Upper lobe of left lung (tissue), 6 donors: ENCODE measurements at places on chromosomes 1 and 21.

GRCh38 chr1:201062511-201063091, 39.1 kb upstream of the KIF21B start:
- DNase-seq: no peak

DNA sequence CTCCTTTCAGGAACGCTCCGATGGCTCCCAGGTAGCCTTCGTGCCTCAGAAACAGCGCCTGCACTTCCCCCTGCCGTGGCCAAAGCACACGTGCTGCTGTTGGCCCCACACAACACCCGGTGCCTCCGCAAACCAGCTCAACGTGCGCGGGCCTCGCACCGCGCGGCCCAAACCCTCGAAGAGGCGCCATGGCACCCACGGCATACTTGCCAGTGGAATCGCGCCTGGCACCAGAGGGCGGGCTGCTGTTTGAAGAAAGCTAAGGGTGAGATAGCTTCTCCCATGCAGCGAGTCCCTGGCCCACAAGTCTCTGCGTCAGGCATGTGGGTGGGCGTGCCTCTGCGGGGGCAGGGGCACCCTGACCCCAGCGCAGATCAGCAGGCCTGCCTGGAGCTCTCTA, 7.9 kb downstream of the PANK4 start:
- DNase-seq: no peak

DNA sequence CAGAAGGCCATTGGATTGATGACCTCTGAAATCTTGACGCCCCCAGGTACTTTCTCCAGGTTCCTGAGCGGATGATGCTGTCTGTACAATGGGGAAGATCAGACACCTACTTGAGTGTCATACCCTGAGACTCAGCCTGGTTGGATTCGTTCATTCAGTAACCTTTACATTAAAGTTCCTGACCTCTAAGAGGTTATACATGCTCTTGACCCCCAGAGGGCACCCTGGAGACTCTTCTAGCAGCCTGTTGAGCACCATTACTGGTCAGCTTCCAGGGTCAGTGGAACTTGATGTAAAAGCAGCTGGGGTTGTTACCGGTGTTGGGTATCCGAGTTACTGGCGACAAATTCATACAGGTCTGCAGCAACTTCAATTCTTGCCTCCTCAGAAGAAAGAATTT, 114.3 kb upstream of the ZNF678 start:
- peak; percentile 34 for DNase-seq

- DNase-seq: no peak
Observed at GRCh38 chr1:82177192-82177591, 376.5 kb downstream of the ADGRL2 start.

GRCh38 chr1:208782186-208782585, 538.0 kb upstream of the PLXNA2 start:
- no peak for DNase-seq

DNA sequence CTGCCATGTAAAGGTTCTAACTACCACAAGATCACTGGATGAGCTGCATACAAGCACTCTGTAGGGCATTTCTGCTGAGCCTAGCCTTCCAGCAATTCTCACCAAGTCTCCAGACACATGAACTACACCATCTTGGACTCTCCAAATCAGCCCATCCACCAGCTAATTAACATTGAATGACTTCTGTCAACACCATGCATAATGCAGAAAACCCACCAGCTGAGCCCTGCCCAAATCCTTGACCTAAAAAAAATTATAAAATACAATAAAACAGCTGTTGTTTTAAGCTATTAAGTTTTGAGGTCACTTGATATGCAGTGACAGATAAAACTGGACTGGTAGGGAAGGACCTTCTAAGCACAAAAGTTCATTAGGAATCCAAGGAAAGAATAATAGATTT, 44.3 kb upstream of the ATP1B1 start:
- DNase-seq: no peak

- DNase-seq: peak; percentile 78
Observed at GRCh38 chr1:109133815-109134214, 19.9 kb downstream of the ELAPOR1 start.

DNA sequence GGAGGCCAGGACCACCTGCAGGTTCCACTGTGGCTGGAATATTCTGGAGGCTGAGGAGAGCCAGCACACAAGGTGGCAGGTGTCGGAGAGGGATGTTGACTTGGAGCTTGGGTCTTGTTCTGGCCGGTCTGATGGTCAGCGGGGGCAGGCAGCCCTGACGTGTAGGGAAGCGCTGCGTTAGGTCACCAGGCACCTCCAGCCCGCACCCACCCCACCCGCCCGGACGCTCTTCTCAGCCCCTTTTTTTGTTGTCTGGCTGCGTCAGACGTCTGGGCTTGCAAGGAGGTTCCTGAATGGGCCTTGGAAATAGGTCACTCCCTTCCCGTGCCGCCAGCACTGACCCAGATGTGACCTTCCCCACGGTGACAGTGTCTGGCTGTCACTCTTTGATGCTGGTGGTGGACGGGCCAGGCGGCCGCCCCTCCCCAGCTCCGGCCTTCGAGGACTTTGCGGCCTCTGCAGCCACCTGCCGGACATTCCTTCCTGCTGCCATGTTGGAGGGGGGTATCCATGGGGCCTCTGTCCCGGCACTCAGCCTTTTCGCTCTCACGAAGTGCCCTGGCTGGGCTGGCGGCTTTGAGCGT, 30.1 kb downstream of the SPSB1 start:
- DNase-seq: no peak

- no peak for DNase-seq
Observed at GRCh38 chr1:160542303-160542945, 19.4 kb upstream of the SLAMF6 start.

DNA sequence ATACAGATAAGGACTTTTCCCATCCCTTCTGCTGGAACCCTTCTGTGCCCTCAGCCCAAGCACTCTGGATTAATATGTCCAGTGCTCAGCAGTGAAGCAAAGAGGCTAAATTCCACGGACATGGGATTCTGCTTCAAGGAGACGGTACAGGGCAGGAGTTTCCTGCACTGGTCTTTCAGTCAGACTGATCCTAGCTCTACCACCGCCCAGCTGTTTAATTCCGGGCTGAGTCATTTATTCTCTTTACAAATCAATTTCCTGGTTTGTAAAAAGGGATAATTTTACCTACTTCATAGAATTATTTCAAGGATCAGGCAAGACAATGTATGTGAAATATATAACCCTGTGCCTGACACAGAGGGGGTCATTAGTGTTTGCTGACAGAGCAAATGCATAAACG, 41.6 kb upstream of the NRDC start:
- no peak for DNase-seq

GRCh38 chr1:43243299-43243698, 26.5 kb upstream of the TMEM125 start:
- no peak for DNase-seq

DNA sequence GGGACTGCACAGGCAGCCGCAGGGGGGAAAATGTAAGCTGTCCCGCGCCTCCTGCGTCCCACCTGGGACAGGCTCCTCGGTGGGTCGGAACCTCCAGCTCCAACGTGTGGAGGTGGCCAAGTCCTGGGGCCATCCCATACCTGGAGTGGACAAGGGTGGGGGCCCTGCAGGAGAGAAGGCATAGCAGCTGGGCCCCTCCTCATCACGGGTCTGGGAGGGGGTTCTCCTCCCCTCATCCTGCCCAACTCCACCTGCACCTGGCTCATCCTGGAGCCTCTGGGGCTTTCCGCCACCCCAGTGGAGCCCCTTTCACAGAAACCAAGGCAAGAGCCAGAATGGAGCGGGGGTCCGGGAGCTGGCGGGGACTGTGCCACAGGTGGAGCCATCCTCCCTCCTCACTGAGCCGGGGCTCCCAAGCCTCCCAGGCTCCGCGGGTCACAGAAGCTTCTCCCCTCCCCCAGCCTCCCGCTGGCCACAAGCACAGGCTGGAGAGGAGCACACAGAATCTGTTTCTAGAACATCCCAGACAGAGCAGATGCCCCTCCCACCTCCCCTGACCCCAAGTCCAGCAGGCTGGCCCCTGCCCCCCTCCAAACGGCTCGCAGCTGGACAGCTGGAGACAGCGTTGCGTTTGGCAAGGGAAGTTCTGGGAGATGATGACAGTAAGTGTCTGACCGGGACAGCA, 65.8 kb downstream of the MEGF6 start:
- DNase-seq: no peak

GRCh38 chr1:209839875-209840546, 12.2 kb downstream of the UTP25 start:
- DNase-seq: no peak

DNA sequence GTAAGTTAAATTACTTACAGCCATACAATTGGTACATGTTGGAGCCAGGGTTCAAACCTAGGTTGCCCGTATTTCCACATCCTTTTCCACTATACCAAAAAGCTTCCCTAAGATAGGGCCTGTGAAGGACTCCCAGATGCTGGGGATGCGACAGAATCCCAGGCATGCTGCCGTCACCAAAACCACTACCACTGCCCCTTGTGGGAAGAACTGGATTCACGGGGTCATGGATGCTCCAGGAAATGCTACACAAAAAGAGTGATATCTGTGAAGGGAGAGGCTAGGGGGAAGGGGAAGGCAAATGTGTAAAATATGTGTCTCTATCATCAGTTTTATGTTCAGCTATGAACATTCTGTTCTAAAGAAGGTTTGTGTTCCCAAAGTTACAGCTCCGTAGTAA, 133.9 kb upstream of the IVNS1ABP start:
- no peak for DNase-seq

DNA sequence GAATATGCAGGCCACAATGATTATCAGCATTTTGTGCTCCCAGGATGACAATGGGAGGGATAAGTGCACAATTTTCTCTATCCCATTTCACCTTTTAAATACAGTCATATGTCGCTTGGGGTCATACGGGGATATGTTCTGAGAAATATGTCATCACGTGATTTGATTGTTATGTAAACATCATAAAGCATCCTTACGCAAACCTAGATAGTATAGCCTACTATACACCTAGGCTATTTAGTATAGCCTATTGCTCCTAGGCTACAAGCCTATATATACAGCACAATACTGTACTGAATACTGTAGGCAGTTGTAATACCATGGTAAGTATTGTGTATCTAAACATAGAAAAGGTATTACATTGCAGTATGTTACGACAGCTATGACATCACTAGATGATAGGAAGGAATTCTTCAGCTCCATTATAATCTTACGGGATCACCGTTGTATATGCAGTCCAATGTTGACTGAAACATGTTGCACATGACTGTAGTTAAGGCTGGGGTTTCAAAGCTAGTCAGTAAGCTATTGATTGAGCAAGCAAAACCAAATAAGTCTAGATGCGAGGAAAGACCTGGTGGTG, 18.9 kb downstream of the RUSC1 start:
- DNase-seq: no peak

GRCh38 chr1:207817778-207818751, 66.2 kb downstream of the CD46 start:
- DNase-seq: no peak

GRCh38 chr1:179437171-179437570, 71.4 kb downstream of the AXDND1 start:
- no peak for DNase-seq

GRCh38 chr1:84689514-84690396, 506 bp downstream of the SSX2IP start:
- DNase-seq: peak; percentile 42

- no peak for DNase-seq
Observed at GRCh38 chr1:90726425-90726985, 9.4 kb upstream of the BARHL2 start.

DNA sequence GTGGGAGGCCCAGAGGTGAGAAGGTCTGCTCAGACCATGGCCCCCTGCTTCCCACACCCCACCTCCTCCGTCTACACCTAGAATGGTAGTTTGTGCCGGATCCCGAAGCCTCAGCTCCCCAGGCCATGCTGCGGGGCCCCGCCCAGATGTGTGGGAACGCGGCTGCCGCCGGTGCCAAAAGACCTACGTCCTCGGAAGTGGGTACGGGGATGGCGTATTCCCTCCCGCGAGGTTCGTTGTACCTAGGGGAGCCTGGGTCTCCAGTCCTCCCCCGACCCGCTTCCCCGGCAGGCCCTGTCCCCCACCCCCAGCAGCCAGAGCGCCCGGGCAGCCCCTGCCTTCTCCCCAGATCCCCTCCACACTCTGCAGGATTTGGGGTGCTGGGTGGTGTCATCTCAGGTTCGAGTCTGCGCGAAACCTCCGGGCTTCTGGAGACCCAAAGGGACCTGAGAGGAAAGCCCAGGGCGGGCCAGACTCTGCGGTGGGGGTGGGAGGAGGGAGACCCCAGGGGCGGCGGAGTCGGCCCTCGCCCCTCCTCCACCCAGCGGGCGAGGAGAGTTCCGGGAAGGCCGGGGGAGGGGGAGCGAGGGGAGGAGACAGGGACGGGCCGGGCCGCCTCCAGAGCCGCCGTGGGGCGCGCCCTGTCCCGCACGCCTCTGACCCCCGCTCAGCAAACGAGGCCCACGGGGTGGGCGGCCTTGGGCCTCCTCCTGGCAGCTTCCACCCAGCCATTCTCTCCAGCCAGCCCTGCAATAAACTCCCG, 6.2 kb upstream of the PRDM16 start:
- DNase-seq: no peak

DNA sequence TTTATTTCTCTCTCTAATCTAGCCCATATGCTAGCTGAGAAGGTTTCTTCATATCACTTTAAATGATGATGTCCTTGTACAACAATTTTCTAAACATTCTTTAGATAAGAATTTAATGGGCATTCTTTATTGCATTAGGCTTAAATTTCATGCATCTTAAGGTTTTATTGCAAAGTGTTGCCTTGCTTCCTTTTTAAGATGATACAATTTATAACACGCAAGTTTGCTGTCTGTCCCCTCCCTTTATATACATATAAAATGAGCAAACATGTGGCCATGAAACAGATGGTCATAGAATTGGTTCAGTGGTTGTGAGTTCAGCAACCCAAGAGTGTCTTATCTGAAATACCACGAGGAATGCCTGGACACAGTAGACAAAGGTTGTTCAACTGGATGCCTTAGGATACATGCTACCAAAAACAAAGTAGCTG, 12.1 kb downstream of the NBPF3 start:
- DNase-seq: no peak

GRCh38 chr1:178506669-178507068, 6.2 kb upstream of the TEX35 start:
- no peak for DNase-seq

GRCh38 chr1:103561643-103562395, 9.6 kb upstream of the AMY2B start:
- DNase-seq: no peak

DNA sequence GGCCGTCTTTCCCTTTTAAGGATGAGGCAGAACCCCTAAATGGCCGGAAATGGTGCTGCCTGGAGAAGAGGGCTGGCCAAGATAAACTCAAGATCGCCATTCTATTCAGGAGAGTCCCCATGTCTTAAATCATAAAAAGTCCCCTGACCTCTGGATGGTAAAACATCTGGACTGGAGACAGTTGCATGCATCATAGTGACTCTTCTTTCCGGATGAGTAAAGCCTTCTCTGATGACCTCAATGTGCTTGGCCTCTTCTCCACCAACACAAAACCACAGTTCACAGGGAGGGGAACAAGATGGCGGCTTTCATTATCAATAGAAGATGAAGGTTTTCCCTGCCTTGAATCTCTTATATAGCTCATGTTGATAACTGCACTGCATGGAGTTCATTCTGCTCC, 27.5 kb upstream of the H6PD start:
- DNase-seq: no peak

- no peak for DNase-seq
Observed at GRCh38 chr1:224317383-224318045, 12.5 kb downstream of the NVL start.
